ENCODE measurements at places on chromosomes 12 and 14.

DNA sequence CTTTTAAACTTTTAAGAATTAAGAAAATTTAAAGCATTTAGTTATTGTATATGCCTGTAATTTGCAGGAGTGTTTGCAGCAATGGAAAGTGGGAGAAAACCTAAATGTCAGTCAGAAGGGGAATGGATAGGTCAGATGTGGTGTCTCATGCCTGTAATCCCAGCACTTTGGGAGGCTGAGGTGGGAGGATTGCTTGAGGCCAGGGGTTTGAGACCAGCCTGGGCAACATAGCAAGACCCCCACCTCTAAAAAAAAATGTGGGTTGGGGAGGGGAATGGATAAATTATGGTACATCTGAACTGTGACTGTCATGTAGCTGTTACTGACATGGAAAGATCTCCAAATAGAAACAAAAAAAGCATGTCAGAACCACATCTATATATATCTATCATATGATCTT is 2.1 kb downstream of the MRPL42 start:
- DNase-seq = no peak

GRCh38 chr12:25054783-25055144 is 105.9 kb upstream of the BCAT1 start:
- no peak for DNase-seq

- DNase-seq = no peak
Observed at GRCh38 chr14:50260511-50260910, 29.1 kb upstream of the SOS2 start.

- DNase-seq = no peak
Observed at GRCh38 chr12:40801082-40801481, 108.8 kb downstream of the CNTN1 start.

DNA sequence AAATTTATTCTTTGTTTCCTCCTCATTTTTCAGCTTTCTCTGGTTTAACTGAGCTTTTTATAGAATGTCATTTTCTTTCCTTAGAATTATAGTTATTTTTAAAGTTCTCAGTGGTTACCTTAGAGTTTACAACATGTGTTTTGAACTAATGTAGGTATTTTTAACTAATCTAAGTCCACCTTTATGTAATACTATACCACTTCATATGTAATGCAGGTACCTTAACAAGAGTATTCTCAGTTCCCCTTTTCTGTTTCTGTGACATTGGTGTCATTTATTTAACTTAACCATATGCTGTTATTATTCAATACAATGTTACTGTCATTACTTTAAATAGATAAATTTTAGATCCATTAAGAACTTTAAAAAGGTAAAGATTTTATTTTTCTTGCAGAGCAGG is 30.3 kb upstream of the KCNC2 start:
- DNase-seq = no peak

Data from stimulated activated CD4-positive, alpha-beta T cell treated with anti-CD3 and anti-CD28 coated beads, Interleukin-4, amount 100 ng/mL, for 48 hours (primary cell).